ENCODE measurements at places on chromosomes 7 and 10.

DNA sequence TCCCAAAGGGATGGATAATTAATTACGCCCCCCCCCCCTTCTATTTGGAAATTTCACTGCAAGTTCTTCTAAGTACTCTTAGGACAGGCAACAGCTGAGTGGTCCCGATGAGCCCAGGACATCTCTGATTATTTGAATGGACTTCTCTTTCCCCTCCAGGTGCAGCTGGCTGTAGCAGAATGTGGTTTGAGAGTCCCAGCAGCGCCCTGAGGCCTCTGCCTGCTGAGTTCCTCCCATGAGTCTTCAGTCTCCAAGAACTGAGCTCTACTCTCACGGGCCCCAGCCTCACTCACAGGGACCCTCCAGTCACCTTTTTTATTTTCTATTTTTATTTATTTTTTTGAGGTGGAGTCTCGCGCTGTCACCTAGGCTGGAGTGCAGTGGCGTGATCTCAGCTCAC lies 63.6 kb upstream of the SFMBT2 start:
- no peak for DNase-seq

DNA sequence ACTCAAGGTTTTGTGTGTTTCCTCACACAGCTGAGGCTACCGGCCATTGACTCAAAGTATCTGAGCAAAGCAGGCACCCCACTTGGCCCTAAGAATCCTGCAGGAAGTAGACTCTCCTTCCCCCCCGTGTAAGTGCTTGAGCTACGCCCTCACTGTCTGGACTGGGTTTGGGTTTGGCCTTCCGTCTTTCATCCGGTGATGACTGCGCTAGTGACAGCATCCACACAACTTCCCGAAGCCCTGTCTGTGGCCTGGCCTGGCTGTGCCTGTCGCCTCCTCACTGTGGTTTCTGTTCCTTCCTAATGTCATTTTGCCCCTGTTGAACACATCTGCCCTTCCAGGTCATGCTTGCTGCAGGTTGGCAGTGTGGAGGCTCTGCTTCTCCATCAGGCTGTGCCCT lies 14.5 kb downstream of the C7orf57 start:
- DNase-seq, result no peak

DNA sequence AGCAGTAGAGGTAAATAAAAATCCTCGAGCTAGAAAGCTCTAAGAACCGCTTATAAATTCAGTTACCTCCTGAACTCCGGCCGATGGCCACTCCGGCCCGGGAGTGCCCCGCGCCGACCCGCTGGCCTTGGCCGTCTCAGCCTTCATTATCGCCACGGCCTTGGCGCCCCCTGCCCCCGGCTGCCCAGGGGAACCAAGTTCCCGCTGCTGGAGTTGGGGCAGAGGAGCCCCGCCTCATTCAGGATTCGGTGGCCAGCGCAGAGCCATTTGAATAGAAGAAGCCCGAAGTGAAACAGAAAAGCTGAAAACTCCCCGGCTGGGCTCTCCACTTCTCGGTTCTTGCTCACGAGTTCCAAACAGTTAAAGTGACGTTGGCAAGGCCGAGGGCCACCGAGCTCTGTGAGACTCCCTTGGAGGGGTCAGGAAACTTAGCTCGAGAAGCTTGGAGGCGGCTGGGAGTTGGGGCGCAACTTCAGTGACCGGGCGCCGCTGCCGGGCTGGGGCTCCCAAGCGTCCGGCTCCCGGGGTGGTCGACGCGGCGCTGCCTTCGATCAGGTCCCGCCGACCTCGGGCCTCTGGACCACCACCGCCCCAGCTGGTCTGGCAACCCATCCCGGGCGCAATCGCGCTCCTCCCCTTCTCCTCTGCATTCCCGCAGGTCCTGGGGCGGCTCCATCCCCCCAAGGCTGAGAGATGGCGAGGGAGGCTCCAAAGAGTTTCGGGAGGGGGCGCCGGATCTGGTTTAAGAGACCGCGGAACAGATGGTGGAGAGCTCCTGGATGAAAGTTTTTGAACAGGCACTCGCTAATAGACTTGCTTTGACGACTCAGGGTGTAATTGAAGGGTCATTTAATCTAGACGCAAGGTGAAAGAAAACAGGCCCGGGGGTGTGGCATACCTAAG lies 5.8 kb upstream of the FEZF1 start:
- DNase-seq, result no peak

GRCh38 chr7:23021596-23021995 lies 7.7 kb upstream of the HYCC1 start:
- DNase-seq, result no peak

DNA sequence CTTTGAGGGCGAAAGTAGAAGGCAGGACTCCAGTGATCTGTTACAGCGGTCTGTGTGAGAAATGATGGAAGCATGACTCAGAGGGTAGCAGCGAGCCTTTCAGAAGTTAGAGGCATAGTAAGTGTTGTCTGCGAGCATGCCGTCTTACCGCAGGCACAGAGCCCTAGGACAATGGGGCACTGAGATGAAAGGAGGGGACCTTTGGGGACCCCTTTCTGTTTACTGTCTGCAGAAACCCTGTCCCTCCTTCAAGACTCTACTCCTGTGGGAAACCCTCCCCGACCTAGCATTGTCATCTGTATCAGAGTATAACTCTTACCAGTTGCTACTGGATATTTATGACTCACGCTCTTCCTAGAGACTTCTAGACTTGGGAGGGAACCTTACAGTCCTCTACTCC lies 87.2 kb upstream of the AGK start:
- DNase-seq, result no peak

GRCh38 chr7:140478246-140479061 lies 851 bp downstream of the MKRN1 start:
- DNase-seq, result no peak

GRCh38 chr7:26265065-26265464 lies 26.6 kb upstream of the SNX10 start:
- no peak for DNase-seq

- no peak for DNase-seq
Observed at GRCh38 chr10:98295401-98295811, 27.4 kb upstream of the LOXL4 start.

DNA sequence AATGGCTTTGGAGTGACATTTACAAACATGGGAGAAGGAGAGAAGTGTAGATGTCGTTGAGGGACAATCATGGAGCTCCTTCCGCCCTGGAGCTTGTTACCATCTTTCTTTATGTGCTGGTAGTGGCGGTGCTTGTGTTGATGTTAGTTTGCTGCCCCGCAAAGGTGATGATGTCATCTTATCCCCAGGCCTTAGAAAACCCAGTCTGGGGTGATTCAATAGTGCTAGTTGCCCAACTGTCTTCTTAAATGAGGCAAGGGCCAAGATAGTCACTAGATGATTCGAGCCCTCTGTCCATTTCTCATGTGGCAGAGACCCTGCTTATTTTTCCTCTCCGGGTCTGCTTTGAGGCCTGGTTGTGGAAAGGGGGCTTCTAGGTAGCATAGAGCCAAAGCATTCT lies 277.4 kb downstream of the CCSER2 start:
- no peak for DNase-seq

DNA sequence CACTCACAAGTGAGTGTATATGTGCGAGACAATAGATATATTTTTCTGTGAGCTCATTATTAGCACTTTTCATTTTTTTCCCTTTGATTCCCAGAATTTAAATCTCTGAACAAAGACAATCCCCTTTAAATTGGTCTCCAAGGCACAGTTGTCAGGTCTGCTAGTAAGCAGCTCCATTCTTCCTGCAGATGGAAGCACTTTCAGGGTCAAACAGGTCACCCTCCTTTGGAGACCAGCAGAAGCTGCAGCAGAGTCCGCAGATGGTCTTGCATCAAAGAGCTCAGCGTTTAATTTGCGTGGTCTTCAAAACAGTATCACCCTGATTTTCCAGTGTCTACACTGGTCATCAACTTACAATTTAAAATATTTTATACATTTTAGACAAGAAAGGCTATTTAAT lies 543.8 kb downstream of the ARL4A start:
- DNase-seq, result no peak

- no peak for DNase-seq
Observed at GRCh38 chr10:59508956-59509355, 146.6 kb upstream of the FAM13C start.

DNA sequence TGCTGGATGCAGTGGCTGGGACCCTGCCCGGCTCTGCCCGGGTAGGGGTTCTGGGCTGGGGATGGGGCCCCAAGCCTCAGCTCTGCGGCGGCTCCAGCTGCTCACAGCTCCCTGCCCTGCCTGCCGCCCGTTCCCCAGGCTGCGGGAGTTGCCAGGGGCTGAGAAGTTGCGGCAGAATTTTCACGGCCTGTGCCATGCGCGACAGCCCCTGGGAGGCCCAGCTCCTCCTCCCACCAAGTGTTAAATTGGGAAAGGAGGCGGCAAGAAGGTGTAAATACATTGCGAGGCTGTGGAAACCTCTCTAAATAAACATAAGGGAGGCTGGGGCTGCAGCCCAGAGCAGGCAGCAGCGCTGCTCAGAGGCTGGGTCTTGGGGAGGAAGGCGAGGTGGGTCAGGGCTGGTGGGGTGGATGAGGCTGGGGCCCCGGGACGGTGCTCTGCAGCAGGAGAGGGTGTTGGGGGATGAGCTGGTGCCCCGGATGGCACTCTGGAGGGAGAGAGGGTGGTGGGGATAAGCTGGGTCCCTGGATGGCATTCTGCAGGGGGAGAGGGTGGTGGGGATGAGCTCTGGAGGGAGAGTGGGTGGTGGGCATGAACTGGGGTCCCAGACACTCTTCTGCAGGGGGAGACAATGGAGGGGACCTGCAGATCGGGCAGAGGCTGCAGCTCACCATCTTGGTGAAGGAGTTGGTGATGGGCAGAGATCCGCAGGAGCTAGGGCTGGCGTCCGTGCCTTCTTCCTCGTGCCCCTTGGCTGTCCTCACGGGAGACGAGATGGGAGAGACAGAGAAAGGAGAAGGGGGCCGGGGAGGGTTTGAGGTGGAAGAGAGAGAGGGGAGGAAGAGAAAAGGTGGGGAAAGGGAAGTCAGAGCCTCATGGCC lies 85.5 kb upstream of the GNA12 start:
- no peak for DNase-seq

DNA sequence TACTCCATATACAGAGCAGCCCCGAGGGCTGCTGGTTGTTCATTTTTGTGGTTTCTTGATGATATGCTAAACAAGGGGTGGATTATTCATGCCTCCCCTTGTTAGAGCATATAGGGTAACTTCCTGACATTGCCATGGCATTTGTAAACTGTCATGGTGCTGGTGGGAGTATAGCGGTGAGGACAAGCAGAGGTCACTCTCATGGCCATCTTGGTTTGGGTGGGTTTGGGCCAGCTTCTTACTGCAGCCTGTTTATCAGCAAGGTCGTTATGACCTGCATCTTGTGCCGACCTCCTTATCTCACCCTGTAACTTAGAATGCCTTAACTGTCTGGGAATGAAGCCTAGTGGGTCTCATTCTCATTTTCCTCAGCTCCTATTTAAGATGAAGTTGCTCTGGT lies 31.3 kb downstream of the GNAT3 start:
- DNase-seq, result no peak

DNA sequence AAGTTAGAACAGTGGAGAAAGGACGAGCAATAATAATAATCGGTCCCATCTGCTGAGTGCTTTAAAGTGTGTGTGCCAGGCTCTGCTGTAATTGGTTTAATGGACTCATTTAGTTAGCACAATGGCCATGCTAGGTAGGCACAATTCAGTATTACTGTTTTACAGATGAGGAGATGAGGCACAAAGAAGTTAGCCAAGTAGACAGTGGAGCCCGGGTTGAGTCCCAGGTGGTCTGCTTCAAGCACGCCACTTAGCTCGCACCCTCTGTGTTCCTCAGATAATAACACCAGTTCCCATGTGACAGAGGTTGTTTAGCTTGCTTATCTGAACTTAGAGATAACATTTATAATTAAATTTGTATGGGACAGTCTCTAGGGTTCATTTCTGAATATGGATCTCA lies 101.6 kb upstream of the GJD4 start:
- DNase-seq, result no peak

DNA sequence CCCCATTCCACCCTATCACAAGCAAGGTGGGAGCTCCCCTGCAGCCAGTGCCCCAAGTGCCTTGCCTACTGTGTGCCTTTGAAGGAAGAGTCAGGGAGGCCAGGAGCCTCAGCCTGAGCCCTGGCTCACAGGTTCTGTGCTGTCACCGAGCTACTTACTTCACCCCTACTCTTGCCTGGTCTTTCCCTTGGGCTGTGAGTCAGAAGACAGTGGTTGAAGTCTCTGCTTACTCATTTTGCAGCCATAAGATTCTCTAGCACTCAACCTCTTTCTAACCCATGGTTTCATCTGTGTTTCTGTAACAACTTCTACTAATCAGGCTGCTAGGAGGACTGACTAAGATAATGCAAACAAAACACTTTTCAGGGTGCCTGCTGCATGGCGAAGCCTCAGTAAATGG lies 114.5 kb downstream of the PLCE1 start:
- no peak for DNase-seq

GRCh38 chr10:12572281-12572680 lies 222.9 kb downstream of the CAMK1D start:
- DNase-seq, result no peak

DNA sequence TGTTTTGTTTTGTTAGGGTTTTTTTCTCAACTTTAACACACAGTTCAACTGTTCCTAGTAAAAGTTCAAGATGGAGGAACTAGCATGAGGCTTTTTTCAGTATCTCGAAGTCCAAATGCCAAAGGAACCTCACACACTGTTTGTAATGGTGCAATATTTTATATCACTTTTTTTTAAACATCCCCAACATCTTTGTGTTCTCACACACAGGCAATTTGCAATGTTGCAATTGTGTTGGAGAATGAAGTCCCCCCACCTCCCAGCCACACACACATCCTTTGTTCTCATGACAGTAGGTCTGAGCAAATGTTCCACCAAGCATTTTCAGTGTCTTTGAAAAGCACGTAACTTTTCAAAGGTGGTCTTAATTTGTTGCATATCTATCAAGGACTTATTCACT lies 120.9 kb downstream of the TWIST1 start:
- no peak for DNase-seq

DNA sequence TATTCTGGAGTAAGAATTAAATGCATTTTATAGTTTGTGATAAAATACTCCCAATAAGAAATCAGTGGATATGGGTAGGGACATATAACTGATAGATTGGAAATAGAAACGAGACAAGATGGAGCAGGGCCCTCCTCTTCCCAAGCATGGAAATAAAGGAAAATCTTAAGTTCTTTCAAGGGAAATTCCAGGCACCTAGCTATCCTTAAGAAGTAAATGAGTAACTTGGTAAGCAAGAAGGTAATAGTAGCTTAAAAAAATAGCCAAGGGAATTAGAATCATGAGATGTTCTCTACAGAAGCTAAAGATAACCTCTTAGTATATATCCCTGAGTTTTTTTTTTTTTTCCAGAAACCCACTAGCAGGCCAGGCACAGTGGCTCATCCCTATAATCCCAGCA lies 105.5 kb upstream of the FAM3C start:
- no peak for DNase-seq

GRCh38 chr7:39515534-39516228 lies 50.5 kb upstream of the YAE1 start:
- DNase-seq, result no peak

- no peak for DNase-seq
Observed at GRCh38 chr7:141133646-141134045, 59.8 kb downstream of the TMEM178B start.

- DNase-seq, result no peak
Observed at GRCh38 chr7:55970978-55971377, 6.6 kb downstream of the NIPSNAP2 start.

All from LNCaP clone FGC (cell line).